Adipocyte (in vitro differentiated cells): ENCODE measurements at places on chromosomes 5 and 9.

DNA sequence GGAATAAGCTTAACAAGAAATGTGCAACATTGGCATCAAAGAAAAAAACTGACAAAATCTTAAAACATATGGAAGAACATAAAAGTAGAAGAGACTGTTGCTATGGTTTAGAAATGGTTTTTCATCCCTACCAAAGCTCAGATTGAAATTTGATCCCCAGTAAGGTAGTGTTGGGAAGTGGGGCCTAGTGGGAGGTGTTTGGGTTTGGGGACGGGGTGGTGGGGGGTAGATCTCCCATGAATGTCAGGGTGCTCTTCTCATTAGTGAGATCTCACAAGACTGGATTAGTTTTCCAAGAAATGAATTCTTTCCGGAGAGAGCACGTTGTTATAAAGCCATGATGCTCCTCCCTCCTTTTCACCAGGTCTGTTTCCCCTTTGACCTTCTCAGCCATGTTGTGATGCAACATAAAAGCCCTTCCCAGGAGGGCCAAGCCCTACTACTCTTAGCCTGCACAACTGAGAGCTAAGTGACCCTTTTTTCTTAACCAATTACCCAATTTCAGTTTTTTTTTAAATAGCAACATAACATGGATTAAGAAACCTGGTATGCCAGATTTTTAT is 10.6 kb downstream of the TMEM167A start:
- DNase-seq, result no peak

- peak; percentile 31 for DNase-seq
Measured at GRCh38 chr9:116074658-116075057, 78.9 kb upstream of the PAPPA start.

- DNase-seq, result peak; percentile 41
Measured at GRCh38 chr5:33271606-33272005, 169.2 kb upstream of the TARS1 start.

- no peak for DNase-seq
Measured at GRCh38 chr9:126146254-126147145, 180.1 kb upstream of the MVB12B start.

- no peak for DNase-seq
Measured at GRCh38 chr5:172311605-172312004, 28.0 kb upstream of the UBTD2 start.

GRCh38 chr9:36116593-36116992 is 19.9 kb upstream of the GLIPR2 start:
- no peak for DNase-seq

- peak; percentile 24 for DNase-seq
Measured at GRCh38 chr5:96321345-96321744, 111.7 kb downstream of the PCSK1 start.

DNA sequence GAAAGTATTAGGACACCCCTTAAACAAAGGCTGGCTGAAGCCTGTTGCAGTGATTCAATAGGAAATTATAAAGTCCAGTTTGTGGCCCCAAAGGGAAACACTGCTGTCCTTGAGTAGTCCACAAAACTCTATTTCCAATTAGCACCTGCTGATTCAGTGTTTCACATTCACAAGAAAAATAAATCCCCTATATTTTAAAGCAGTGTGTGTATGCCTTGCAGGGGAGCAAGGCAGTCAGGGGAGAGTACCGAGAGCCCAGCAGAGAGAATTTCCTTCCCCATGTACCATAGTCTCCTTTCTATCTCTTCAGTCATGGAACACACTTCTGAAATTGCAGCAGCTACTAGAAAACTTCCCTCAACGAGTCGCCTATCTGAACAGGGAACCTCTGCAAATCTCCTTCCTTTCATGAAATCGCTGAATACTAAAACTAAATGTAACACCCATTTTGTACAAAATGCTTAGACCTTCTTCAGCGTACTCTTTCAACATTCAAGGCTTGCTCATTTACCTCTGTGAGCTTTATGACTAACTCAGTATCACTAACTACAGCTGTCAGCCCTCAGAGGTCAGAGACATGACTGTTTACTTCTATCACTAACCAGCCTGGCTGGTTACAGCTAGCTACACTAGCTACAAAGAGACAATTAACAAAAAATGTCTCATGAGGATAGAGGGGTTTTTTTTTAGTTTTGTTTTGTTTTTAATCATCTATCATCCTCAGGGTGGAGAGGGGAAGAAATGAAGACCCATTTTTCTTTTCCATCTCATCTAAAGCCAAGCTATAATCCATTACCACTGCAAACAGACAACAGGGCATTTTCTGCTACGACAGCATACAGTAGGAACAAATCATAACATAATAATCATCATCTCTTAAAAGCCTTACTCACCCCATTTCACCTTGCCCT is 188.7 kb downstream of the EBF1 start:
- no peak for DNase-seq

- peak; percentile 54 for DNase-seq
Measured at GRCh38 chr5:174843263-174844250, 119.2 kb downstream of the MSX2 start.

DNA sequence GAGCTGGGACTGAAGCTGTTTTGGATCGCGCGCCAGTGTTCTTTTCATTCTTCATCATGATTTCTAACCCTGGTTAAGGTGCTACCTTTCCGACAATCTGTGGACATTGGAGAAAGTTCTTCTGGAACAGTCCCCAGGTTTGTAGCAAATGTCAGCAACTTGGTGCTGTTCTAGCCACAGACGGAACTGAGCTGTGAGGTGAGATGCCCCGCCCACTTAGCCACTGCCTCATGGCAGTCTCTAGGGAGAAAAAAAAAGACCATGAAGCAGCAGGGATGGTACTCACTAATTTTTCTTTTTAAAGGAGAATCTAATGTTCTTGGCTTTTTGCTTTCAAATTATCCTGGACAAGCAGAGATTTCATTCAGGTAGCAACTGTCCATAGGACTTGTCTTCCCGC is 72.1 kb upstream of the STK32A start:
- no peak for DNase-seq

GRCh38 chr9:530681-531080 is 310.8 kb upstream of the DMRT1 start:
- peak; percentile 39 for DNase-seq

DNA sequence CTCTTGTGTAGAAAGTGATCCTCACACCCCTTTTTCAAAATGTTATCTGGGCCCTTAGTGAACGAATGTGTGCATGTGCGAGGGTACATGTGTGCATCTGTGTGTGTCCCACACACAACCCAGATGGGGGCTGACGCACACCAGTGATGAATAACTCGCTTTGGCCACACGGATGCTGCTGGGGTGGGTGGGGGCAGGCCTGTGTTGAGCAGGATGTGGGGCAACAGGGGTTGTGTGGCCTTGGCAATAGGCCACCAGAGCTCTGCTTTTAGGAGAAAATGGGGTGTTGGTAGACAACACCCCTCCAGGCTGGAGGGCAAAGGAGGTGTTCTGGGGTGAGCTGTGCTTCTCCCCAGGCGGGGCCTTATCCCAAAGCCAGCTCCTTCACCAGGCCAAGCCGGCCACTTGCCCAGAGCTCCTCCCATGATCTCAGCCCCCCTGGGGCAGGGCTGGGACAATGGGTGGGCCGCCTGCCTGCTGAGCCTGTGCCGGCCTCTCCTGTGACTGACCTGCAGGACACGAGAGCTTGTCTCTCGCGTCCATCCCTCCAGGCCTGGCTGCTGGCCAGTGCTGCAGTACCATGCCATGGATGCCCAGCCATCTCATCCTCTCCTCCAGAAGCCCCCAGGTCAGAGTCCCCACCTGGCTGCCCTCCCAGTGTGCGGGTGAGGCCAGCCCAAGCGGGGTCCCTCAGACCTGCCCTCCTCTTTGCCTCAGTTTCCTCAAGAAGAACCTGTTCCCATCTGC is 1.7 kb downstream of the DBN1 start:
- DNase-seq, result peak; percentile 45

DNA sequence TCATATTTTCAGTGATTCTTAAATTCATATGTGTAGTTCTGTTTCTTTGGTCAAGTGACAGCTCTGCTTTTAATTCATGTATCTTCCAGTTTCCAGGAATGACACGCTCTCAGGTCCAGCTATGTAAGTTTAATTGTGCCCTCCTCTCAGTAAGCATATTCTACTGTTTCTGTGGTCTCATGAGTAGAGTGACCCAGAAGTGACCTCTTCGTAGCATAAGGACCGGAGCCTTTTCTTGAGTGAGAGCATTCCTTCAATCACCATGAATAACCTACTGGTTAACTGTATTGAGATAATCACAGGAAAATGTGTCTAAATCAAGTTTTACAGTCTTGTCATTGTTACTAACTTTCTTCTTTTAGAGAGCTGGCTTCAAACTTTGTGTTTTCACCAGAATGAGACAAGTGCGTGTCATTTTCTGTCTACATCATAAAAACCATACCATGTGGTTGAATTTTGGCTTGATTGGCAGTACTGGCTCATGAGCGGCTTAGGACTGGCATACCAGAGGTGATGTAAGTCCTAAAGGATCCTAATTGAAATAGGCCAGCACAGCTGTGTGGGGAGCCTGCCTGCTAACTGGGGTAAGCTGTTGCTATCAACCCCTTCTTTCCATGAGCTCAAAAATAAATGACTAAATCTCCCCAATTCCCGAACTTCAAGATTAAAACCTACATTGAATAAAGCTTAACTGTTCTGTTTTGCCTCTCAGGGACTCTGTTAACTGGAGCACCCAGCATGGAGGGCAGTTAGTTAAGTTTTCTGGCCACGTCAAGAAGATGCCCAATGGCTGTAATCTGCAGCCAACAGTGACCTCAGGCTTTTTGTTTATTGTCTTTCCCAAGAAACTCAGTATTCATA is 4.8 kb downstream of the ADAMTSL1 start:
- peak; percentile 69 for DNase-seq

DNA sequence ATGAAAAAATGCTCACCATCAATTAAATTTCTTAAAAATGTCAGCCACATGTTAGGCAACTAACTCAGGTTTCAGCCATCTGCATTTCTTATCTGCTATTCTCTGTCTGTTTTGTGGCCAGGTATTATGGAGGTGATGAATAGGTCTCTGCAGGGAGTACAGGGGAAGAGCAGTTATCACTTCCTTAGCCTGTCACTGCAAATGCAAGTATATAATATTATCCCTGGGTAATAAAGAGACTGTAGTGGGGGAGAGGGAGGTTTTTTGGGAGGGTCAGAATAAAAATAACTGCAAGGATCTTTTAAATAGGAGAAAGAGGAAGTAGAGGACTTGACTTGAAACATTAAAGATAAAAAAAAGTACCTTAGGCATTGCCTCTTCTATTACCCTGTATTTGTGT is 49.6 kb upstream of the PTGER4 start:
- DNase-seq, result no peak

DNA sequence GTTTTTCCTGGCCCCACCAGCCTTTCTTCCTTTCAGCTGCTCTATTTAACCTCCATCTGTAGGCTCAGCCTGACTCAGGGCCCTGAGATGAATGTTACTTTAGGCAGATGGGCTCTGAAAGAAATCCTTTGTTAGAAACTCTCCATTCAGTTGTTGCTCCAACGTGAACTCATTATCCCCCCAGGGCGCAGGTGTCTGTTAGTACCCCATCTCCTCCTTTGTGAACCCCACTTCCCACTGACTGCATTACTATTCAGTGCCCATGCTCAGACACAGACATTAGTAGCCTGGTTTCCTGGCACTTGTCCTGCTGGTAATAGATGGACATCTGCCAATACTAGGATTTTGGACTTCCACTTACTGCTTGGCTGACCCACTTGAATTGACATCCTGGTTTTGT is 1271.6 kb downstream of the PTPRD start:
- no peak for DNase-seq

GRCh38 chr5:14257995-14258403 is 114.9 kb downstream of the TRIO start:
- no peak for DNase-seq

GRCh38 chr9:104934691-104935500 is 6.9 kb upstream of the ABCA1 start:
- DNase-seq, result peak; percentile 59

DNA sequence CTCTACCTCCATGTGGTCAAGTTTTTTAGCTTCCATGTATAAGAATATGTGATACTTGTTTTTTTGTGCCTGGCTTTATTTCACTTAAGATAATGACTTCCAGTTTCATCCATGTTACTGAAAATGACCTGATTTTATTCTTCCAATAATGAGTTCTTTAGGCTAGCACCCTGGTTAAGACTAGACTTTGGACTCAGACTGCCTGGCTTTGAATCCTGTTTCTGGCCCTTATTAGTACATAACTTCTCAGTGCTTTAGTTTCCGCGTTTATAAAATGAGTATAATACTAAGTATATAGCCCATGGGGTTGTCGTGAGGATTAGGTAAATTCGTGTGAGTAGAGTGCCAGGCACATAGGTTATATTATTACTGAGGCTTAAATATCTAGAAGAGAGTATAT is 18.5 kb downstream of the KIAA1958 start:
- DNase-seq, result no peak

DNA sequence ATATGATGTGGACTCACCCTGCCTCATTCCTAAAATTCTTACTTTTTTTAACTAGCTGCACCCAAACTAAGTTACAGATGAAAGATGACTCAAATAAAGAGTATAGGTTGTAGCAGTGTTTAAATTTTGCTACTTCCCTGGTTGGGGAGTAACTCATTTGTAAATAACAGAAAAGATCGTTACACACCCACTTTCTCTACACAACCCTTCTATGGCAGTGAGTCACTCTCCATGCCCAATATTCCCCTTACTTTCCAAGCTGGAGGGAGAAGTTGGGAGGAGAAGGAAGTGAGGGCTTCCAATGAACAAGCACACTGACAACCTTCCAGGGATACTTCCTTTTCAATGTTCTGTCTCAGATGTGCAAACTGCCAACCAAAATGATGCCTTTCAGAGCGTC is 1.9 kb downstream of the RASEF start:
- no peak for DNase-seq

GRCh38 chr9:78932849-78933627 is 636.1 kb downstream of the PSAT1 start:
- no peak for DNase-seq

GRCh38 chr9:77929942-77930341 is 101.7 kb downstream of the GNAQ start:
- DNase-seq, result no peak

GRCh38 chr5:135827965-135828781 is 6.3 kb upstream of the SLC25A48 start:
- DNase-seq, result no peak

- no peak for DNase-seq
Measured at GRCh38 chr9:130010151-130010988, 32.6 kb downstream of the FNBP1 start.

GRCh38 chr5:88085462-88085861 is 183.2 kb downstream of the TMEM161B start:
- no peak for DNase-seq

DNA sequence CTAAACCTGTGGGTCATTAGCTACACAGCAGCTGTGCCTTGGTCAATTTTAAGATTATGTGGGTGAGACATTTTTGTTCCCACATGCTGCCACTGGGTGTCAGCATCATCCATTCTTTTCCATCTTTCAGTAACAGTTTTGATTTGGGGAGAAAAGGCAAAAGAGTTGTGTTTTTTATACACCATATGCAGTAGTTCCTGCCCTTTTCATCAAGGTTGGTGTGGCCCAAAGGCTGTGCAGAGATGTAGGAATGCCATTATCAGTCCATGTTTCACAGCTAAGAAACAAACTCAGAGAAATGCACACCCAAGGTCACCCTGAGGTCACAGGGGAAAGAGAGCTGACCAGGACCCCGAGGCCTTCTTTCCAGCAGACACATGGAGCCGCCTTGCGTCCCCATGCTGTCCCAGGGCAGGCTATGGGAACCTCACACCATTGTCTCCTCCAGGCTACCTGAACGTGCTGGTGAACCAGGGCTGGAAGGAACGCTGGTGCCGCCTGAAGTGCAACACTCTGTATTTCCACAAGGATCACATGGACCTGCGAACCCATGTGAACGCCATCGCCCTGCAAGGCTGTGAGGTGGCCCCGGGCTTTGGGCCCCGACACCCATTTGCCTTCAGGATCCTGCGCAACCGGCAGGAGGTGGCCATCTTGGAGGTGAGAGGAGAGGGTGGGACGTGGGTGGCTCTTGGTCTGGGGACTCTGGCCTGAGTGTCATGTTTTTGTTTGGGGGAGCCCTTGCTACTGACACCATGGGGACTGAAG is 27.8 kb upstream of the GRPEL2 start:
- DNase-seq, result peak; percentile 80
